ENCODE measurements at places on chromosomes 6 and 20.

DNA sequence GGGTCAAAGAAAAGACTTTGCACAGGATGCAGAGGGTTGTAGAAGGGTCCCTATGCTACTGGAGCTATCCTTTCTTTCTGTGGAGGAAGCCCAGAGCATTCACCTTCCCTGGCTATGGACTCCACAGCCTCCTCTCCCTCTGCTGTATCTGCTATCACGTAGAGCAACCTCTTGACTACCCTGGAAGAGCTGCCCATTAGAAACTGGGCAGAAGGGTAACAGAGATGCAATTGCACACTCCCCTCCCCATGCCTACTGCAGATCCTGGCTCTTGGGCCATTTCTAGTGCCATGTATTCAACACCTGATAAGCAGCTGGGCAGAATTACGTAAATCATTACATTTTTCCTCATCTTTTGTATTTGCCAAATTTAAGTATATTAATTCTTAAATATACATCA, 3.1 kb downstream of the KLHL31 start:
- DNase-seq: no peak

- no peak for DNase-seq
Observed at GRCh38 chr6:133551847-133552341, 310.7 kb downstream of the EYA4 start.

- DNase-seq: peak; percentile 25
Observed at GRCh38 chr6:109527989-109528388, 45.0 kb upstream of the ZBTB24 start.

DNA sequence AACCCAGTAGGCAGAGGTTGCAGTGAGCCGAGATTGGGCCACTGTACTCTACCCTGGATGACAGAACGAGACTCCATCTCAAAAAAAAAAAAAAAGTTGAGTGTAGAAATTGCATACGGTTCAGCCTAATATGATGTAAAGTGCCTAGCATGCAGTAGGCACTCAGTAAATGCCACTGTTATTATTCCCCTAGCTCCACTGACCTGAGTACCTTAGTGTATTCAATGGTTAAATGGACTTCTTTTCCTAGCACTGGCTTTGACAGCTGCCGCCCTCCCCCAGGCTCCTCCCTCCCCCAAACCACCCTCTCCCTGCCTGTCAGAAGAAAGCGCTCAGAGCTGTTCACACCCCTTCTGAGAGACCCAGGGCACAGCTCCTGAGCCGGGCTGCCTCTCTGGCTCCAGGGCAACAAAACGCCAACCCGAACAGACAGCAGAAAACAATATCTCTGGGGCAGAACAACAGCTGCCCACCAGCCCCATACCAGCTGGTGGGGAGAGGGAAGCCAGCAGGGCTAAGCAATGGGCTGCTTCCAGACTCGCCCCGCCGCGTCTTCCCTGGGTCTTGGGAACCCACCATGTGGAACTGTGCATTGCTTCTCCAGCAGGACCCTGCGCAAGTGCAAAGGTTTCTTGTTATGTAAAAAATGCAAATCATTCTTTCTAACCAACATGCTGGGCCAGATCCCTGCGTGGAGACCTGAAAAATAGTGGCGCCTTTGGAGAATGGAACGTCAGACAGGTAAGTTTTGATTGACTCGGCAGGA, 4.5 kb downstream of the CPNE5 start:
- DNase-seq: peak; percentile 53
